ENCODE measurements at places on chromosomes 11 and 22.

GRCh38 chr11:70103256-70103975, 25.3 kb downstream of the ANO1 start:
- DNase-seq: no peak

DNA sequence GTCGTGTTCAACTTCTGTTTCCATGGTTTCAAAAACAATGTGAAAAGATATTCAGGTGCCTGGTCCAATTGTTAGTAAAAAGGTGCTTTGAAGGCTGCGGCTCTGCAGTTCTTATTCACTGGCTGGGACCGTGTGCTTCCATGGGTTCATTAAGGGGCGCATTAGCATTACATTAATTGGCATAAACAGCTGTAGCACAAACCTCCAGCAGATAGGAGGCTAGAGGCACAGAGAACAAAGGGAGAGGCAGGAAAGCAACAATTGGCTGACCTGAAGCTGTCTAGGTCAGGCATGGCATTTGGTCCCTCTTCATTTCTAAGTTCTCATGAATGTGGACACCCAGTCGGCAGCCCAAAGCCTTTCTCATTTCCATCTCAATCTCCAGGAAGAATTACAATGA, 16.6 kb downstream of the PAK1 start:
- no peak for DNase-seq

GRCh38 chr11:64124147-64124546, 41.8 kb downstream of the MACROD1 start:
- DNase-seq: no peak

DNA sequence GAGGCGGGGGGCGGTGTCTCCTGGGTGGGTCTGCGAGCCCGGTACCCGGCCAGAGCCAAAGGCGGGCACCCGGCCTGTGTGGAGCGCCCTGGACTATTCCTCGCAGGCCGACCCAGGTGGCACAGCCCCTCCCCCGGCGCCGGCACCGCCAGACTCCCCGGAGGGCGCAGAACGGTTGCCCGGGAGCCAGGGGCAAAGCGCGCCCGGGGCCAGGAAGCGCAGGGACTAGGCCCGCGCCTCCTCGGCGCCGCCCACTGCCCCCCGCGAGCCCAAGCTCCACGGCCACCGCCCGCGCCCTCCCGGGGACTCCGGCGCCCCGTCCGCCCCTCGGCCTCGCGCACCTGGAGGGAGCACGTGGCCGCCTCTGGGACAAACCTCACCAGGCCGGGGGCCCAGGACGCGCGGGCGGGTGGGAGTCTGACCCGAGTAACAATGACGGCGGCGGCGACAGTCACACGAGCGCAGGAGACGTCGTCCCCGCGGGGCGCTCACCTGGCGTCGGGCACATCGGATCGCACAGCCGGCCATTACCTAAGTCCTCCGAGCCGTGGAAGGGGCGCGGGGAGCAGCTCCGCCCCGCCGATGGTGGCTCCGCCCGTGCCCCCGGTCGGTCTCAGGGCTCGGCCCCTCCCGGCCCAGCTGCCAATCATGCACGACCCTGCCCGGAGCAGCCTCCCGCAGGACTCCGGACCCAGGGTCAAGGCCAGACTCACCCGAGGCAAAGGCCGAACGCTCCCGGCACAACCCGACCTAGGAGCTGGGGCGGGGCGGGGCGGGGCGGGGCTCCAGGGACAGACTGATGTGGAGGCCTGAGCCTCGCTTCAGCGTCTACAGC, 7.4 kb downstream of the PLXNB2 start:
- no peak for DNase-seq

GRCh38 chr11:34148504-34149165, 43.2 kb downstream of the NAT10 start:
- DNase-seq: no peak

GRCh38 chr11:28559492-28559891, 451.3 kb downstream of the METTL15 start:
- no peak for DNase-seq

DNA sequence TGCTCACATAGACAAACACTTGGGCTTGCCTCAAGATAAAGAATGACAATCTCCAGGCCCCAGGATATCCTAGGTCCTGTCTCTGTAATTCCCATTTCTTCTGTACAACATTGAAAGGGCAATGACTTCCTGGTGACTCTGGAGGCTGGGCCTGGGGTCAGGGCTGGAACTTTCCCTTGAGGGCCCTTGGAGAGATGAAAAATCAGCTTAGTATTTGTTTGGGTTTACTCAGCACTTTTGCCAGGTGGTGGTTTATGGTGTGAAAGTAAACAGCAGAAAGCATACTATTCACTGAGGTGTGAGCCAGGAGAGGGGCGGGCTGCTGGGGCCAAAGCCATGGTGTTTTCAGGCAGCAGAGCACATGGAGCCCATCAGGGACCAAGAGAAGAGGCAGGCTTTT, 214.7 kb upstream of the NARS2 start:
- no peak for DNase-seq

DNA sequence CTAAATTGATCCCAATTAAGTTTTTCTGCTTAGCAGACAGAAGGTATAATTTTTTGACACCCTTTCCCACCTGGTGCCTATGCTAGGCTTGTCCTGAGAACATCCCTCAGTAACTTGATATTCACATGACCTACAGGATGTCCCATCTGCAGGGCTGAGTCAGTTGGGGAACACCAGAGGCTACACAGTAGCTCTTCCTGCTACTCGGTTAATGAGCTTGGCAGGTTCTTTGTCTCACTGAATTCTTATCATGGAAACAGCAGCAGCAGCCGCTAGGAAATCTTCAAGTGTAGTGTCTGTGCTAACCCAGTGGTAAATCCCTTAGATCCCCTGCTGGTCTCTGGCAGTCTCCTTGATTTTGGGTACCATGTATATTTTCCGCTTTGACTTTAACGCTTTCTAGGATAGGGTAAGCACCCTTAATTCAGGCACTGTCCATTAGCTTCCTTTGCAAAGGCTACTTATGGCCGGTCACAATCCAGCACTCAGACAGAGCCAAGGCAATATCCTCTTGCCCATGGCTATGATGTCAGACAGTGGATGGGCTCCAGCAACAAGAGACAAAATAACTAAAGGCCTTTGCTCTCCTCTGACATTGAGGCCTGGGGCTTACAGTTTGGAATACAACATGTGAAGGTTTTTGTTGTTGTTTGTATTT, 8.5 kb downstream of the MRPL16 start:
- DNase-seq: no peak

- DNase-seq: no peak
These were observed 78.4 kb upstream of the ANO1 start for GRCh38 chr11:69999721-70000120.
